ENCODE measurements at places on chromosomes 12 and 14.

GRCh38 chr14:92368001-92368400, 45.0 kb downstream of the SLC24A4 start:
- DNase-seq, result no peak

DNA sequence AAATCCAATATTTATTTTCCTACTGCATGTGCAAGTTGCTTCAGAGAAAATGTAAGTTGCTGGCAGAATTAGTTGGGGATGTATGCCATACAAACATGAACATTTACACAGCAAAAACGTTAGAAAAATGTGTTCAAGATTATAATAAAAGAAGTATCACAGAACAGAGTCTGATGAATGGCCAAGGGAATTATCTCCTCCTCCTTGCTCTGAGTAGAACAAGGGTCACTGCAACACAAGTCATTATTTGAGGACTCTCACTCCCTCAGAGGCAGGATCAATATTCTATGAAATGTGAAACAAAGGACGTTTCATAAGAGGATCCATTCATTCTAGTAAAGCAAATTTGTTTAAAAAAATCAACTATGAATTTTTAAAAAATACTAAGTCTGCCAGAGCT, 177.8 kb downstream of the PRKD1 start:
- DNase-seq, result no peak

GRCh38 chr12:68612697-68613096, 2.0 kb downstream of the RAP1B start:
- no peak for DNase-seq

- no peak for DNase-seq
These were observed 97.8 kb downstream of the PCNX1 start for GRCh38 chr14:71005076-71005475.

GRCh38 chr14:43005807-43006206, 1399.1 kb downstream of the LRFN5 start:
- no peak for DNase-seq

- no peak for DNase-seq
These were observed 135.1 kb downstream of the ERC1 start for GRCh38 chr12:1126091-1126490.

GRCh38 chr12:81381951-81382350, 304.1 kb downstream of the ACSS3 start:
- DNase-seq, result no peak

- no peak for DNase-seq
These were observed 506 bp upstream of the NAP1L1 start for GRCh38 chr12:76084863-76085519.

GRCh38 chr14:22489244-22489545, 99.8 kb downstream of the DAD1 start:
- DNase-seq, result no peak

- DNase-seq, result no peak
These were observed 208.6 kb downstream of the BTG1 start for GRCh38 chr12:91937009-91937408.

- no peak for DNase-seq
These were observed 717 bp downstream of the PPHLN1 start for GRCh38 chr12:42326541-42327226.

DNA sequence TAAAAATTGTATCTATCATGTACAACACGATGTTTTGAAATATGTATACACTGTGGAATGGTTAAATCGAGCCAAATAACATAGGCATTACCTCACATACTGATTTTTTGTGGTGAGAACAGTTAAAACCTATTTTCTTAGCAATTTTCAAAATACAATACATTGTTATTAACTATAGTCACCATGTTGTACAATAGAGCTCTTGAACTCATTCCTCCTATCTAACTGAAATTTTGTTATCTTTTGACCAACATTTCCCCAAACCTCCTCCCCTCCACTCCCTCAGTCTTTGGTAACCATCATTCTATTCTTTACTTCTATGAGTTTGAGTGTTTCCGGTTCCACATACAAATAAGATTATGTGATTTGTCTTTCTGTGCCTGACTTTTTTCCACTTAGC, 6.8 kb upstream of the SLC38A2 start:
- DNase-seq, result no peak

GRCh38 chr14:37493606-37494005, 101.4 kb downstream of the FOXA1 start:
- DNase-seq, result no peak

DNA sequence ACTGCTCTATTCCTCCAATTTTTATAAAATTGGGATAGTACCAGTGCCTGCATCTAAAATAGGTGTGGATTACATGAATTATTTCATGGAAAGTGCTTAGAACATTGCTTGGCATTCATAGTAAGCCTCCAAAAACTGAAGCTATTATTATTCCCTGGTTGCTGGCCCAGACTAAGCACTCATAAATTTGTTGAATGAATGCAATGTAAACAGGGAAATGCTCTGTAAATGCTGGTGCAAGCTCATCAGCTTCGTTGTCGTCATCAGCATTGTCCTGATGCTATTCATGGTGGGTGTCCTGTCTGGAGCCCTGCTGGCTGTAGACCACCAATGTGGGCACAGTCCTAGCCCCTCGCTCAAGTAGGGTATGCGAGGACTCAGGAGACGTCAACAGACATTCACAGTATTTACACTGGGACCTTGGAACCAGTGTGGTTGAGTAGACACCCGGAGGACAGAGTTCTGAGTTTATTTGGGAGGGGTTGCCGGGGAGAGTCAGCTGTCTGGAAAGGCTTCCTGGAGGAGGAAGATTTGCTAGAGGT, 16.5 kb downstream of the BDKRB2 start:
- no peak for DNase-seq

DNA sequence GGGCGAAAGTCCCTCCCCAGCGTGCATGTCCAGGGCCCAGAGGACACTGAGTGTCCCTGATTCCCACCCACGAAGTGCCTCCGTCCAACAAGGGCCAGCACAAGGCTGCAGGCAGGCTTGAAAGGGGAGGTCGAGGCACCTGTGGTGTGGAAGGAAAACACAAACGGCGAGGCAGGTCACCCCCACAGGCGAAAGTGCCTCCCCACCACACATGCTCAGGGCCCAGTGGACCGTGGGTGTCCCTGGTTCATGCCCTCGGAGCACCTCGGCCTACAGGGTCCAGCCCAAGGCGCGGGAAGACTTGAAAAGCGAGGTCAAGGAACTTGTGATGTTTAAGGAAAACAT, 370.4 kb downstream of the ALG10 start:
- no peak for DNase-seq

DNA sequence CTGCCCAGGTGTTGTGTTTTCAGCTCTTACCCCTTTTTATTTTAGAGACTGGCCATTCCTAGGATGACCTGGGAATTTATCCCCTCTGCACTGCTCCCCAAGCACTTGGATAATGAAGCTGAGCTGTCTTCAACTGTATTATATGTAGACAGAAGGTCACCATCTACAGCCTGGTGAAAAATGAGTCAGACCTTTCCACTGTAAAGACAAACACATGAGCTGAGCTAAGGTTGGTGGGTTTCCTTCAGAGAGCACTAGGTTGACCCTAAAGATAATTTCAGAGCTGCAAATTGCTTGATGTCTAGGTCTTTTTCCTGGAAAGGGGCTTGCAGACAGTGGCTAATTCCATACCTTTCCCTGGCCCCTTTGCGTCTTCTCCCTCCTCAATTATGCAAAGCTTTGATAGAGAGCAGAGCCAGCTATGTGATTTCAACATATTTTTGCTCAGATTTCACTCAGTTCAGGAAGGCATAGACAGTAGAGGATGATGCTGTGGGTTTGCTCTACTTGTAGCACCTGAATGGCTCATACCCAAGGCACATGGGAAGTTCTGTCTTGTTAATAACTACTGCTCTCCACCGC, 9.2 kb upstream of the IKZF4 start:
- no peak for DNase-seq
